ENCODE measurements at places on chromosomes 2 and 18.

GRCh38 chr2:3209258-3209657 is 168.4 kb downstream of the EIPR1 start:
- DNase-seq: no peak

DNA sequence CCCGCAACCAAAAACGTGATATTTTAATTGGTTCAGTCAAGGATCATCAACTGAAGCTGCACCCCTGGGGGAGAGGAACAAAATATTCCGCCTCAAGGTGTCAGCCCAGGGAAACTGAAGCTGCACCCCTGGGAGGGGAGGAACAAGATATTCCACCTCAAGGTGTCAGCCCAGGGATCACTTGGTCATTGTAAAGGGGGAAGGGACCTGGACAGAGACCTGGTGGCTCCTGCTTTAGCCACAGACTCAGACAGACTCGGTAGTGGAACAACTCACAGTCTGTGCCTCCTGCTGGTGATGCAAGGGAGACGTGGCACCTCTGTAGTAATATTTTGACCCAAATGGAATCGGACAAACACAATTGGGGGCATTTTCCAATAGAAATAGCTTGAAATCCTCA is 75.1 kb downstream of the GBX2 start:
- no peak for DNase-seq

- DNase-seq: peak; percentile 77
Observed at GRCh38 chr2:144524118-144525009, 4.4 kb upstream of the ZEB2 start.

GRCh38 chr2:147646818-147647468 is 197.9 kb upstream of the ACVR2A start:
- DNase-seq: no peak

GRCh38 chr2:163397451-163397850 is 338.4 kb downstream of the FIGN start:
- DNase-seq: no peak

DNA sequence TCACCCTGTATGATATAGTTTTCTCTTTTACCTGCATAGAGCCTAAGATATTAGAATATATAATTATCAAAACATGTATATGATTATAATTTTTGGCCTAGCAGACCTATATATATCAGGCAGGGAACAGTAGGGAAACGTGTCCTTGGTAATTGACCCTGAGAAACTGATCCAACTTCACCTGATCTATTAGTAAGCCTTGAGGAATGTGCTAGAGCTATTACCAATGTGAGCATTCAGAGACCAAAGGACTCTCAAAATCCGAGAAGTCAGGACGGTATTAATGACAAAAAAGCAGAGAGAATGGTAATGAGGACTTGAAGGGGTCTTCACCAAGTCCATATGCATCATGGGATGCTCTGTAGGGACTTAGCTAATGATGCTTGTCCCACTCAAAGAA is 571.9 kb downstream of the CPS1 start:
- DNase-seq: no peak

DNA sequence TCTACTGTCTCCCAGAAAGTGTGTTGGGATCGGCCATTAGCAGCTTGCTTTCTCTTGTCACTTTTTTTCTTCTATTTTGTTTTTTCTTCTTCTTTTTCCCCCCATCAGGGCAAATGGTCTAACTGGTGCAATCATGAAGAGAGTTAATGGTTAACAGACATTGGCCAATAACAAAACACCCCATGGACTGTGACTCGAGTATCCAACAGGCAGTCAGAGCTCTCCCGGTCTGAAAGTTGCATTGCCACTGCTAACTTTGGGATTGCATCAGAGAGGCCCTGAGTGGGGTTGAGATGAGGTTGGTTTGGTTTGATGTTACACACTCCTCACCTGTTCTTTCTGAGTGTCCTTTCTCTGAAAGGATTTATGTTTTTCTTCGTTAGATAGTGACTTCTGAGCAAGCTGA is 12.9 kb upstream of the SNORC start:
- DNase-seq: no peak

DNA sequence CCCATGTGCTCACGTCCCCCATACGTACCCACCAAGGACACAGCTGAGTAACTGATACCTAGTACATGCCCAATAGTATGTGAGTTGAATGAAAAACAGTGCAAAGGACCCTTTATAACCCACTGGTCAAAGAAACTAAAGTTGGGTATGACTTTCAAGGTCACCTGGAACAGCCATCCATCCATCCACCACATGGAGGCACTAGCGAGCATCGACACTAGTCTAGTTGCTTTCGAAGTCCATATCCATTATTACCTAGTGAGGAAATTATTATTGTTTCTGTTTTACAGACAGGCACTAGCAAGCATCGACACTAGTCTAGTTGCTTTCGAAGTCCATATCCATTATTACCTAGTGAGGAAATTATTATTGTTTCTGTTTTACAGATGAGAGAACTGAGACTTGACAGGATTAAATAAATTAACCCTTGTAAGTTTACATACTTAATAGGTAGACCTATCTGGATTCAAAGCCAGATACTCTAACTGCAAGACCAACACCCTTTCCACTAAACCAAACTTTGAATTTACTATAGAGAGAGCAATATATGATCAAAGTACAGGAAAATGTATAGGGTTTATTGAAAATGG is 233.7 kb downstream of the METTL4 start:
- peak; percentile 53 for DNase-seq

- DNase-seq: no peak
Observed at GRCh38 chr2:17576802-17577201, 36.3 kb downstream of the VSNL1 start.

GRCh38 chr2:238492840-238493239 is 66.1 kb downstream of the ASB1 start:
- no peak for DNase-seq

DNA sequence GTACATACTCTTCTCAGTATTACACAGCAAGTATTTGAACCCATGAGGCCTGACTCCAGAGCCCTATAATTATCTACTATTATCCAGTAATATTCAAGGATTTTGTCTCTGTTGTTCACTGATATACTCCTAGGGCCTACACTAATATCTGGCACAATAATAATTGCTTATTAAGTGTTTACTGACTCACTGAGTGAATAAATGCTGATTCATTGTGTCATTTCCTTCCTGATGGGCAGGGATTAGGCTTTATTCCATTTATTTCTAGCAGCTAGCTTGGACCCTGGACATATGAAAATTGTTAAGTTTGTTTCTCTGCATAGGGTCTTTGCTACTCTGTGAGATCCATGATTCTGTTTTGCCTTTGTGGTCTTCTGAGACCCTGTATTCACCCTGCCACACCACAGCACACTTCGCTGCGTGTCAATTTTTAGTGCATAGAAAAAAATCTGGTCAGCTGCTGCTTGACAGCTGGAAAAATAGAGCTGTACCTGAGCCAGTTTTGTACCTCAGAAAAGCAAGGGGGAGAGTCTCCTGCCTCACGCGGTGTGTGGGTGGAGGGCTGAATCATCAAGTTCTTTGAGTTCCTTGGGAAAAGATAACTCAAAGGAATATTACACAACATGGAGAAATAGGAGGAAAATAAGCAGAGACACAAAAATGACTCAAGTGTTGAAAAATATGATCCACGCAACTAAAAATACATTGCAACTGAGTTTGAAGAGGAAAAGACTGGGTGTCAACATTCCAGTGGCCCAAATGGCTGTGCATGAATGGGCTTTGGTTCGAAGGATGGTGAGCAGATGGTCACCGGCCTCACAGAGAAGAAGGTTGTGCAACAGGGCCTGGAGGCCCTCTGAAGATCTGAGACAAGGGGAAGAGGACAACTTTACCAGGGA is 18.9 kb upstream of the DPP4 start:
- no peak for DNase-seq

GRCh38 chr2:195477248-195477995 is 179.6 kb upstream of the SLC39A10 start:
- no peak for DNase-seq

GRCh38 chr2:231362555-231363184 is 32.8 kb upstream of the B3GNT7 start:
- DNase-seq: no peak

DNA sequence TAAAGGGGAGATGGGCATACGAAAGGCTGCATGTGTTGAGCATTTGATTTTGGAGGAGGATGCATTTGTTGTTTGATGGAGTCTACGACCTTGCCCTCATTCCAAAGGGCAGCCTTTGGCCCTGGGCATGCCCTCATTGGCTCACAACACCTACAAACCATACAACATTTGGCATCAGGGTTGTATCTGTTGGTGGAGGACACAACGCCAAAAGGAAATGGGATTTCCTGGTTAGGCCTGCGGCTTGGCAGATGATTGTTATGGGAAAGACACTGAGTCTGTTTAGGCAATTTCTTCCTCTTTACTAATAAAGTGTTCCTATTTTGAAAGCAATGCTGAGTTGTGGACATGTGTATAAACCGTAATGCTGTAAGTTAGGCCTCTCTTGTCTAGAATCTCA is 246.9 kb downstream of the LDLRAD4 start:
- DNase-seq: no peak

DNA sequence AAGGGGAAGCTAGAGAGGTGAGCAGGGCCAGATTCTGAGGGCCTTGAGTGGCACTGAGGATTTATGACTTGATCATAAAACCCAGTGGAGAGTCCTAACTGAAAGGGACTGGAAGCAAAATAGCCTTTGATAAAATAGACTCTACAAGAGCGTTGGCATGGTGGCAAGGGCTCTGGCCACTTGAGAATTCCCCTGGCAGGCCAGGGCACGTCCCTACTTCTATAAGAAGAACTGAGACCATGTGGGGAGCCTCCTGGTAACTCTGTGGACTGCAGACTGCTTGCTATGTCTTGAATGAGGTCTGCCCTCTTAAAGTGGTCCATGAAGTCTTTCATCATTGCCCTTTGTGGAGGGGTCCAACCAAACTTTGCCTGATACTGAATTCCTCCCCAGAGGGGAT is 324.8 kb downstream of the ALK start:
- DNase-seq: no peak

GRCh38 chr2:15177103-15177502 is 384.0 kb downstream of the NBAS start:
- no peak for DNase-seq

DNA sequence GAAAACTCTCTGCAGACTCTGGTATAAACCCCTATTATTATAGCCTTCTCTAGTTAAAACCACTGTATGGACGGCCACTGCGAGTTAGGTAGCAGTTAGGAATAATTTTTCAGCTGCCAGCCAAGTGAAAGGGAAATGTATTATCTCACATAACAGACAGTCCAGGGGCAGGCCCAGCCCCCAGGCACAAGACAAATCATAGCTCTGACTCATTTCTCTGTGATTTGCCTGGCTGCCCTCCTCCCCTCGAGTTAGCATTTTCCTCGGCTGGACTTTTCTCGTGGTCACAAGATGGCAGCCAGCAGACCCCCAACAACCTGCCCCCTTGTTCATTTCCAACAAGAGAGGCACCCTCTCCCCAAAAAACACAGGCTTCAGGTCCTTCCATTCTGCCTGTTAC is 10.5 kb downstream of the VIT start:
- DNase-seq: no peak

DNA sequence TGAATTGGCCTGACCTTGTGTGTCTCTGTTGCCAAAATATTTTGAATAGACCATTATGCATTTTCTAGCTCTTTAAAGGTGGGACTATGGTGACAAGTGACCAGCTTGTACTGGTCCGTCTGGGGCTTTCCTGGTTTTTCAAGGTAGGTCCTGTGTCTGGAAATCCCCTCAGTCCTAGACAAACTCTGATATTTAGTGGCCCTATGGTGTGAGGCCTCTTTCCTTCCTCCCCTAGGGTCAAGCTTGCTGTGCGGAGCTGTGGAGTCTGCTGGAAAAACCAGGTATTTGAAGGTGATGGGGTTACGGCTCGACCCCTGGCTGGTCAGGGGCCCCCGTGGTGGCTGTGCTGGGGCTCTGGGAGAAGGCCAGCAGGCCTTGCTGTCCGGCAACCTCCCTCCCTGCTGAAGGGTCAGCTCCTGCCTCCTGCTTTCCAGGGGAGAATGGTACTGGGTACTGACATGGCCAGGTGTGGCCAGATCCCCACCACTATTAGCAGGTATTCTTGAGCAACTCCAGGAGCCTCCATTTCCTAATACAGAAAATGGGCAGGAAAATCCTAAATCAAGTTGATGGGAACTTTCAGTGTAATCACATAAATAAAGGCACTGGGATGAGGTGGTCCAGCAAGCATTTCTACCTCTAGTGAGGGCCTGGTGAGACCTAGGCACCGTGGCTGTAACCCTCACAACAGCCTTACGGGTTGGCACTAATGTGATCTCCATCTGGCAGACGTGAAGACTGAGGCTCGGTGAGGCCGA is 86.2 kb upstream of the HS6ST1 start:
- DNase-seq: no peak

- DNase-seq: no peak
Observed at GRCh38 chr2:5706717-5707455, 14.7 kb downstream of the SOX11 start.

- DNase-seq: peak; percentile 44
Observed at GRCh38 chr2:214593727-214594126, 182.9 kb downstream of the VWC2L start.

DNA sequence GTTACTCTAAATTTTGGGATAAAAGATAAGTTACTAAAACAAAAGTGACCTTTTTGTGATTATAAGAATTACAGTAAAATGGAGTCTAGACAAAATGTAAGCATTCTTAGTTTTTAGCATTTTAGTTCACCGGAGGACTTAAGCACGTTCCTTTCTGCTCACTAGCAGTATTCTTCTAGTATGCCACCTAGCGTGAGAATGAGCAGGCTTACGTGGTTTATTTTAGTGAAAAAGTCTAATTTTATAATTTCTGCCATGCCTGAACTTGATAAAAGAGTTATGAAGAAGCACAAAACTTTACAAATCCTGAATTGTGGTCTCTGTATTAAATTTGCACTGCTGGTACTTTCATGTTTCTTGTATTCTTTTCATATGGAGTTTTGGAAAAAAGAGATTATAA is 12.6 kb upstream of the OTX1 start:
- no peak for DNase-seq

GRCh38 chr2:26364669-26365068 is 18.1 kb upstream of the ADGRF3 start:
- no peak for DNase-seq

DNA sequence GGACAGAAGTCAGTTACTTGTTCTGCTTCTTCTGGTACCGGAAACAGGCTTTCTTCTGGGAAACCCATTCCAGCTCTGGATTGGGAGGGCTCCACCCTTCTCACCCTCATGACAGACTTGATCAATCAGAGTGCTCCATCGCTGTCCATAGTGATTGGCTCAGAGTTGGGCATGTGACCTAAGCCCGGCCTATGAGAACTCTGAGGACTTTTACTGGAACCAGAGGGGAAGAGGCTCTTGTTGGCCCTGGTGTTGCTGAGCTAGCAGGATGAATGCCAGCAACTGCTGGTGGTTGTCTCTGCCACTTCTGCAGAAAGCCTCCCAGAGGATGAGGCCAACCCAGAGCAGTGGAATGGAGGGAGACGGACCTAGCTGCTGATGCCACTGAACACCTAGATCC is 33.3 kb downstream of the TMEM37 start:
- no peak for DNase-seq

- no peak for DNase-seq
Observed at GRCh38 chr2:186995092-186995491, 146.1 kb upstream of the ZSWIM2 start.

- no peak for DNase-seq
Observed at GRCh38 chr2:106147159-106147558, 46.9 kb downstream of the UXS1 start.
